ENCODE measurements at places on chromosomes 6 and 20.
A peak's percentile ranks its signal among the peaks of the same experiment; 100 is the strongest.

GRCh38 chr20:36645353-36645752 is 643 bp downstream of the SLA2 start:
- DNase-seq: no peak

DNA sequence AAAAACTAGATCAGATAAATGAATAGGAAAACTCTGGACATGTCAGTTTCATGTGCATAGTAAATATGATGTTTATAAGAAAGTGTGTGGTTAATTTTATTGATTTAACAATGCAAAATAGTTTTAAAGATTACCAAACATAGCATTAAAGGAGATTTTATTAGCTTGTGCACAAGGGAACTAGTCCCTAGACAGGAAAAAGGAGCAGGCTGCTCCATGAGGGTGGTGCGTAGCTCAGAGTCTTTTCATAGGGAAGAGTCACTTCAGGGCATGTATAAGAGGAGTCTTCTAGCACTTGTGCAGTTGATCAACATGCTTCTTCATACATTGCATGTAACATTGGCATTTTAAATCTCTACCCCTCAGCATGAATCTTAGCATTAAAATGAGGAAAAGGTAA is 835.8 kb downstream of the GRIK2 start:
- DNase-seq: no peak

DNA sequence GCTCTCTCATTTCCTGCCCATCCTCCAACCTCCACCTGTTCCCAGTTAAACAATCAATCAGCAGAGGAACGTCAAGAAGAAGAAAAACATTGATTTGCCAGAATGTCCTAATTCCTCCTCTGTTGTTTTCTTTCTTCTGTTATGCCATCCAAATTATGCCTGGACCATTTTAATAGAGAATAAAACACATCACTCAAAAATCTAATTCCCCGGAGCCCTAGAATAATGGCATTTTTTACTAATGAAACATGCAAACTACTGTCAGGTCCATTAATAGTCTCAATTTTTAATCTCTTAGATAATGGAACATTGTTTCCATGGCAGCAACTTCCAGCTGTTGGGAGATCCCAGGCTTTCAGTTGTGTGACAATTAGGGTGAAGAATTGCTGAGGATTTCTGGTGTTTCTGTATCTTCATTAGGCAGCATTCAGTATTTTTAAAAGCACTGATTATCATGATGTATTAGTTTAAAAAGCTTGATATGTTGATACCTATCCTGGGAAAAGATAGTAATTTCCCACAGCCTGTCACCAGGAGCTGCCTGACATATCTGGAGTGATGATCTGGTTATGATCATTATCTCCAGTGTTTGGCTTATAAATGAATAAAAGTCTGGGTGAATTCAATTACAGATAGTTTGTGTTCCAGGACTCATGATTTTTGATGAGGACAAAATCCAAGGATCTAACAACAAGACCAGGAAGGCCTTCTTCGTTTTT is 209.8 kb downstream of the TPBG start:
- no peak for DNase-seq

DNA sequence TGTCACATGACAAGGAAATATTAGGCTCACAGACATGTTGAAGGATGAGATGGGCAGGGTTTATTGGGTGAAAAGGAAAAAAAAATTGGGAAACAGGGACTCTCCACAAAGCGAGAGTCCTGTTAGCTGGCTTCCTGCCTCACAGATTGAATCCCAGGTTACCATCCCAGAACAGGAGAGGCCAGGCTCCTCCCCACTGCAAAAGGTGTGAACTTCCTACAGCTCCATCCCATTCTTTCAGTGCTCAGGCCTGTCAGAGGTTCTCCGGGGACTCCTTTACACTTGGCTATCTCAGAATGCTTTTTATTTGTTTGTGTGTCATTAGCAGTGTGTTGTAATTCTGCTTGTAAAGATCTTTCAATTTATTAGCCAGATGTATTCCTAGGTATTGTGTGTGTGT is 115.1 kb downstream of the ADTRP start:
- no peak for DNase-seq

DNA sequence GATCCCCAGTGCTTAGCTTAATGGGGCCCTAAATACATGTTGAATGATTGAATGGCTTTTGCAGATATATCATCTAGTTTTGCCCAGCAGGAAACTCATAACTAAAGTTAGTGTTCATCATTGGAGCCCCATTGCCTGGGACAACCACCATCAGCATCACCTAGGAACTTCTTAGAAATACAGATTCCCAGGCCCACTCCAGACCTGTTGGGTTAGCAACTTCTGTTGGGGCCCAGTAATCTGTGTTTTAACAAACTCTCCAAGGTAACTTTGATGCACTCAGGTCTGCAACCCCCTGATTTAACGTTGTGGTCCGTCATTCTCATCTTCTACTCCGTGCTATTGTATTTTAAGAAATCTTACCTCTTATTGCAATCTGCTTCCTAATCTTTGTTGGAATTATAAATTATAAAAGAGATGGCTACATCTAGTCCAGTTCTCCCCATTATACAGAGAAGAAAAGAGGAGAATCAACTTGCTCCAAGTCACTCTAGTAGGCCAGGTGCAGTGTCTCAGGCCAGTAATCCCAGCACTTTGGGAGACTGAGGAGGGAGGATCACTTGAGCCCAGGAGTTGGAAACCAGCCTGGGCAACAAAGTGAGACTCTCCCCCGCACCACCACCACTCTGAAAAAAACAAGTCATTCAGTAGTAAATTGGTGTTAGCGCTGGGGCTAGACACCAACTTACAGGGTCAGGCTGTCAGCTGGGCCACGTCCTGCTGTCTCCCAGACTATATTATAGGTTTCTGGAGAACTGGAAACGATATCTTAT is 13.7 kb downstream of the FOXP4 start:
- DNase-seq: no peak

DNA sequence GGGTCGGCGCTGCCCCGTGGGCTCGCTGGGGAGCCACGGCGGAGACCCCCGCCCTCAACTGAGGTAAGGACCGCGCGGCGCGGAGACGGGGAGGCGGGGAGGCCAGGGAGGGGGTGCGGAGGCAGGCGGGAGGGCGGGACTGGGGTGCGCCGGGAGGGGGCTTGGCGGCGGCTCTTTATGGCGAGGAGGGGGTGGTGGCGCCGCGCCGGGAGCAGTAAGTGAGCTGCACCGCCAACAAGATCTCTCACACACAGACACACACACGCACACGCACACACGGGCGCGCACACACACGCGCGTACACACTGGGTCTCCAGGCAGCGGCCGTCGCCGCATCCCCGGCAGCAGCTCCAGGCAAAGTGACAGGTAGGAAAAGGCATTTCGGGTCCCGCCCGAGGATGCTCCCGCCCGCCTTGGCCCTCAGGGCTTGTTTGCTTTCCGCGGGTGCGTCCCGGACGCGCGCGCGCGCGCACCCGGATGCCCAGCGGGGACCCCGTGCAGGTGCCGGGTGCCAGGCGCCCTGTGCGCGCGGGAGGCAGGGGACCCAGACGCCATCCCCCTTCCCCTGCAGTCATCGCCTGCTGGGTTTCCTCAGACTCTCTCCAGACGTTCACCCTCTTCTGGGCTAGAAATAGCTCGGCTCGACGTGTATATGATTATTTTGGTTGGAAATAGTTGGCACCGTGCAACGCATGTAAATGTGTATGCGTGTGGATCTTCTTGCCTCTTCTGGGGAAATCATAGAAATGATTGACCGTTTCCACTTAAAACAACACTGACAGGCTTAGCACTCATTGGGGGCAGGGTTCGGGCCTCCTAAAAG is at the start of gene PLCB4:
PLCB4 (plus strand) TSS at position 247 of the 823 bp plus-strand sequence. CDS start 238,728 bp downstream, outside the sequence.
- peak; percentile 34 for DNase-seq

GRCh38 chr6:150301846-150302519 is 66.8 kb upstream of the IYD start:
- DNase-seq: no peak

- no peak for DNase-seq
These were observed 68.6 kb downstream of the BCKDHB start for GRCh38 chr6:80174900-80175572.

Data from endothelial cell (in vitro differentiated cells).